ENCODE measurements at places on chromosomes 11 and 22. TPM values are rescaled to one million over a fixed set of nuclear protein-coding genes. Genes with fewer than 3 reads are reported as not detected.
A peak's percentile ranks its signal among the peaks of the same experiment; 100 is the strongest.

ROBO3 gene
- 3.4 TPM for total RNA-seq

NAV2 gene
- 14.9 TPM for total RNA-seq

GRCh38 chr11:73189315-73189714 is 28.8 kb upstream of the P2RY2 start:
- no peaks in the 10 kb centered on the region for H3K36me3 ChIP-seq
- no peak overlapping the region for H3K27ac ChIP-seq
- H3K4me3 ChIP-seq = no peak overlapping the region
- H3K4me1 ChIP-seq = peaks cover 20% of the 10 kb centered on the region
- peak; percentile 43 for DNase-seq

DNA sequence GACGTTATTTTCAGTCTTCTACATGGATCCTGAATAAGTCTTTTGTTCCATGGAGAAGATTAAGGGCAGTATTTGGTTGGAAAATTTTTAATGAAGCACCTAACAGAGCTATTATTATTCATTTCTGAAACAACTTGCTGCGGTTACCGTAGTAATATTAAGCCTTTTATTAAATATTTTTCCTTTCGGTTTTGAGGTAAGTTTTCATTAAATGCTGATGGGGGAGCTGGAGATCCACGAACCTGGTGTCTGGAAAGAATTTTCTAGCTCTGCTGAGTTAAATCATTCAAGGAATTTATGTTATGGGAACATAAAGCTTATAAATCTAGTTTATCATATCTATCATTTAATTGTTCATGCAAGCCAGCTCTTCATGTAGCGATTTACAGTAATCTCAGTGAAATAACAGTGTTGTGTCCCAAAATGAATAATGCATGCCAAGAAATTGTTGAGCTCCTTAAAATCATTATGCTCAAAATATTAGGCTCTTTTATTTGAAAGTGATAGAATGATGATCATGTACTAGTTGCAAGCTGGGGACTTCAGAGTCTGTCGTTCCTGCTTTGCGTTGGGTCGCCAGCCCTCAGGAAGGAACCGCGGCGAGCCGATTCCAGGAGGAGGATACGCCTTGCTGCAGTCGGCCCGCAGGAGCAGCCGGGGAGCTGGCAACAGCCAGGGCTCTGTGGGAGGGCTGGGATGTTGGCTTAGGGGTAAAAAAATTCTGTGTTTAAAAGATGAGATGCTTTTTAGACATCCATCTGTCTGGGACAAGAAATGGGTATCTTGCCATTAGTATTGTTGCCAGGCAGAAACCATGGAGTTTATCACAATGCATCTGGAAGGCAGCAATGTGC is 83.1 kb downstream of the TBC1D22A start:
- H3K36me3 ChIP-seq = no peaks in the 10 kb centered on the region
- no peak overlapping the region for H3K27ac ChIP-seq
- DNase-seq = no peak
- H3K27me3 ChIP-seq = no peaks in the 10 kb centered on the region

DNA sequence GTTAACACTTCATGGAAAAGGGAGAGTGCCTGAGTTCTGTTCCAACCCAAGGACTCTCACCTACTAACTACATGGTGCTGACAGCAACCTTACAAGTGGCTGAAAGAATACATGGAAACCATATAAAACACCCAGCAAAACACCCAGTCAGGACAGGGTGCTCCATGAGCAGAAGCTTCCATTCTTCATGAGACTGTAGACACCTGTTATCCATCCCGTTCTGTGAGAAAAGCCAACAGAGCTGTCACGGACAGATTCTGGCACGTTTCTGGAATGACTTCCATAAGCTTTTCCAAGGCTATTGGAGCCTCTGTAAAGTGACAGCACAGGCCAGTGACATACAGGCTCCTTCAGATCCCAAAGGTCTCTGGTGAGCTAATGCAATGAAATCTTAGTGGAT is 23.2 kb downstream of the PRR14L start:
- no peaks in the 10 kb centered on the region for H3K27me3 ChIP-seq
- peaks cover 68% of the 10 kb centered on the region for H3K36me3 ChIP-seq
- no peak overlapping the region for H3K27ac ChIP-seq
- DNase-seq = no peak
- no peak overlapping the region for H3K4me3 ChIP-seq

- peaks cover 19% of the 10 kb centered on the region for H3K4me1 ChIP-seq
- no peak overlapping the region for H3K4me3 ChIP-seq
- no peaks in the 10 kb centered on the region for H3K36me3 ChIP-seq
- no peak overlapping the region for H3K27ac ChIP-seq
- H3K27me3 ChIP-seq = no peaks in the 10 kb centered on the region
- no peak for DNase-seq
Observed at GRCh38 chr11:43951231-43951630, 8.8 kb downstream of the C11orf96 start.

GRCh38 chr22:24925586-24926427 is 20.7 kb downstream of the LHFPL7 start:
- no peaks in the 10 kb centered on the region for H3K4me1 ChIP-seq
- no peak overlapping the region for H3K27ac ChIP-seq
- no peak for DNase-seq
- no peak overlapping the region for H3K4me3 ChIP-seq
- no peaks in the 10 kb centered on the region for H3K27me3 ChIP-seq
